Neural crest cell (in vitro differentiated cells): ENCODE measurements at places on chromosomes 11 and 22.

GRCh38 chr22:35502836-35503235, 37.8 kb upstream of the RASD2 start:
- no peak for DNase-seq

DNA sequence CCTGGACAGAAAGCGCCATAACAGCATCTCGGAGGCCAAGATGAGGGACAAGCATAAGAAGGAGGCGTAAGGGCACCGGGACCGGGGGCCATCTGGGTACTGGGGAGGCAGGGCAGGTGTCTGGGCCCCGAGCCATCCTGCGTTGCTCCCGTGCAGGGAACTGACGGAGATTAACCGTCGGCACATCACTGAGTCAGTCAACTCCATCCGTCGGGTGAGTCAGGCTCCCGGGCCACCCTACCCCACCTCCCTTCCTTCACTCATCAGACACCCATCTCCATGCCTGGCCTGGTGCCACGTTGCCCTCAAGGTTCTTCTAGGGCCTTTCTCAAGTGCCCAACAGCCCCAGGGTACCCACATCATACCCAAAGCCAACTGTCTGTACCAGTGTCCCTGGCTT, 15.0 kb downstream of the PLCB3 start:
- no peak for DNase-seq

DNA sequence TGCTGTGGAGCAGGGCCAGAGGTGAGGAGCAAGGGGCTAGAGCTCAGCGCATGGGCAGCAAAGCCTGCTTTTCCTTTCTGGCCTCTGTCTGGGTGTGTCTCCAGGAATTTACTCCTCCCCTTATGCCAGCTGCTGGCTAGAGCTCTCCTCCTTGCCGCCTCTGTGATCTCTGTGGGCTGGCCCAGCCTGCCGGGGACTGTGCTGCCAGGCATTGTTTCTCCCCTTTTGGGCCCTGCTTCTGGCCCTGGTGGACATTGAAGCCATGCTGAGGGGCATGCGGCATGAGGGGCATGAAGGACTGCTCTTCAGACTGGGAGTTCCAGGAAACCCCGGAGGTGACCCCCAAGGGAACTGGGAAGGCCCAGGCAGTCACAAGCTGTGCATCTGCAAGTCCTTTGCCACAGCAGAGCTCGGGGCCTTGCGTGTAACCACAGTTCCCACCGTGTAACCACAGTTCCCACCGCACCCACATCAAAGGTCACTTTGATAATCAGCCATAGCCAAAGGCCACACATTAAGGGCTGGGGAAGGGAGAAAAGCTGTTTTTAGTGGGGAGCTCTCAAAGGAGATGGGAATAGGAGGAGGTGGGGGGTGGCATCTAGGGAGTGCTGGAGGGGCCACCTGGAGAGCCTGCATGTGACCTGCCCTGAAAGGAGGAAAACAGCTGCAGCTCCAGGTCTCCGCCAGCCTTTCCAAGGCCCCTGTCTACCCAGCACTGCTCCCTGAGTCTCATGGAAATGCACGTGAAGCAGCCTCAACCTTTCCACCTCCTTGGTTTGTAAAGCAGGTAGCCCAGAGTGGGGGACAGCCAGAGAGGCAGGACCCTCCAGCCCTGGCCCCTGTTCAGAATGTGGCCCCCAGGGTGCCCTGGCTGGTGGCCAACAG, 62.3 kb downstream of the PPFIBP2 start:
- no peak for DNase-seq

- no peak for DNase-seq
Observed at GRCh38 chr22:24459911-24460310, 32.5 kb downstream of the ADORA2A start.

GRCh38 chr11:9759519-9760192, 95.8 kb downstream of the SWAP70 start:
- DNase-seq: no peak

- DNase-seq: no peak
Observed at GRCh38 chr11:69939551-69940245, 120.5 kb upstream of the FGF3 start.

- no peak for DNase-seq
Observed at GRCh38 chr11:114318361-114318760, 22.2 kb downstream of the NNMT start.

GRCh38 chr11:128759168-128759567, 65.3 kb downstream of the FLI1 start:
- no peak for DNase-seq

DNA sequence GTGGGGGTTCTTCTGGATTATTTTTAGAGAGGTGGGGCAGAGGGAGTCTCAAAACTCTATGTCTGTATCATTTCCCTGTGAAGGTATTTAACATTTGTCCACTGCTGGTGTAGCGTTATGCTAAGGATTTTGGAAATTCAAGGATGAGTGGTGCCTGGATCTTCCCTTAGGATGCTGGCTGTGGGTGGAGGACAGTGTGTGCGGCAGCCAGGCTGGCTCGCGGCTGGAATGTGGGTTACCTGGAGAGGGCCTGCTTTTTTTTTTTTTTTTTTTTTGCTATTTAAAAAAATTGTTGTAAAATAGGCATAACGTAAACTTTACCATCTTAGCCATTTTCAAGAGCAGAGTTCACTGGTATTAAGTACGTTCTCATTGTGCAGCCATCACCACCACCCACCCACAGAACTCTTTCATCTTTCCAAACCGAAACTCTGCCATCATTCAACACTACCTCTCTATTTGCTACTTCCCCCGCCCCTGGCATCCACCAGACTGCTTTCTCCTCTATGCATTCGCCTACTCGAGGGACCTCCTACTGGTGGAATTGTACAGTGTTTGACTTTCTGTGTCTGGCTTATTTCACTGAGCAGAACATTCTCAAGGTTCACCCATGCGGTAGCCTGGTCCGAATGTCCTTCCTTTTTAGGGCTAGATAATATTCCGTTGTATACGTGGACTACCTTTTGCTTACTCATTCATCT, 67.1 kb downstream of the PARVB start:
- DNase-seq: no peak

DNA sequence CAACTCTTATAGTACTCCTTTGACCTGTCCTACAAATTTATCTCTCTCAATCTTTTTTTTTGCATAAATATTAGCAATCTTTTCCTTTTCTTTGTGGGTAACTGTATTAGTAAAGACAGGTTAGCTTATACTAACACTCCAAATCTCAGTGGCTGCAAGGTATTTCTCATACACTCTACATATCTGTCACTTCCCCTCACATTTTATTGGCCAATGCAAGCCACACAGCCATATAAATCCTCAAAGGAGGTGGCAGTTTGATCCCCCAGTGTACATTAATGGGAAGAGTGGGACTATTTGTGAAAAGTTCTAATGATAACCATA, 42.6 kb upstream of the EED start:
- DNase-seq: no peak

- no peak for DNase-seq
Observed at GRCh38 chr22:19868773-19869471, 14.2 kb upstream of the GNB1L start.

GRCh38 chr22:40176921-40177737, 596 bp upstream of the TNRC6B start:
- peak; percentile 10 for DNase-seq

DNA sequence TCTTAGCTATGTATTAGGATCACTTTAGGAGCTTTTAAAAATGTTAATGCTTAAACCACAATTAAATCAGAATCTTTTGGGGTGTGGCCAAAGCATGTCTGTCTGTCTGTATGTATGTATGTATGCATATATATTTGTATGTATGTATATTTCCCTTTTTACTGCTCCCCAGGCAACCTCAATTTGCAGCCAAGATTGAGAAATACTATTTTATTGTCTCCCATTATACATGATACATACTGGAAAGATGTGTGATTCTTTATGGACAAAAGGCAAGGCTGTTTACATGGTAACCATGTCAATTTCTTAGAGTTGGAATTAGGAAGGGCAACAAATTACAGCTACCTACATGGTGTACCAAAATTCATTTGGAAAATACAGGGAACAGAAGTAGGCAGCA, 783.6 kb downstream of the ETS1 start:
- no peak for DNase-seq

DNA sequence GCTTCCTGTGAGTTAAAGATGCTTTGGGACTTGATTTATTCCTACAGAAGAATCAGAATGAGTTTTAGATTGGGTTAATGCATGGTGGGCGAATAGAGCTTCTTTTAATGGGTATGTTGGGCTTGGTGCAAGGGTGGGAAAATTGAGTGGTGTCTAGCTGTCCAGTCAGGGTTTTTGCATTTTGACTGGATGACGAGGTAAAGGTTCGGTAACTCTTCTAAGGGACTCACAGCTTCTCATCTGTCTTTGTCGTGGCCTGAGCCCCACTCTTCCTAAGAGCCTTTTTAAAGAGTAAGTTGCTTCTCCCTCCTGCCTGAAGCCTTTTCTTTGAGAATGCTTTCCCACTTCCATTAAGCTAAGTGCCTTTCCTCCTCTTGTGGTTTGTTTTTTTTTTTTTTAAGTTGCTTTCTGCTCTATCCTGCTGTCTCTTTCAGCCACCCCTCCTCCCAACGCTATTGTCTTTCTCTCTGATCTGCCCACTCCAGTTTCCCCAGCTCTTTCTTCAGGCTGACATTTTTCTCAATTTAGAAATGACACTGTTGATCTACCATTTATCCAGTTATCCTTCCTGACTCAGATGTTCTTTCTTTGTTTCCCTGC, 1.1 kb downstream of the DPF2 start:
- DNase-seq: no peak

GRCh38 chr11:78310500-78310909, 107.1 kb downstream of the GAB2 start:
- DNase-seq: no peak
